NCI-H1092 (cell line): ENCODE measurements at places on chromosomes 1 and 21.

- no peak for DNase-seq
Observed at GRCh38 chr1:46543382-46543760, 8.1 kb downstream of the KNCN start.

- DNase-seq: no peak
Observed at GRCh38 chr1:48082271-48082962, 85.2 kb upstream of the TRABD2B start.

GRCh38 chr1:42453386-42453785 lies 2.4 kb downstream of the ZMYND12 start:
- DNase-seq: no peak

DNA sequence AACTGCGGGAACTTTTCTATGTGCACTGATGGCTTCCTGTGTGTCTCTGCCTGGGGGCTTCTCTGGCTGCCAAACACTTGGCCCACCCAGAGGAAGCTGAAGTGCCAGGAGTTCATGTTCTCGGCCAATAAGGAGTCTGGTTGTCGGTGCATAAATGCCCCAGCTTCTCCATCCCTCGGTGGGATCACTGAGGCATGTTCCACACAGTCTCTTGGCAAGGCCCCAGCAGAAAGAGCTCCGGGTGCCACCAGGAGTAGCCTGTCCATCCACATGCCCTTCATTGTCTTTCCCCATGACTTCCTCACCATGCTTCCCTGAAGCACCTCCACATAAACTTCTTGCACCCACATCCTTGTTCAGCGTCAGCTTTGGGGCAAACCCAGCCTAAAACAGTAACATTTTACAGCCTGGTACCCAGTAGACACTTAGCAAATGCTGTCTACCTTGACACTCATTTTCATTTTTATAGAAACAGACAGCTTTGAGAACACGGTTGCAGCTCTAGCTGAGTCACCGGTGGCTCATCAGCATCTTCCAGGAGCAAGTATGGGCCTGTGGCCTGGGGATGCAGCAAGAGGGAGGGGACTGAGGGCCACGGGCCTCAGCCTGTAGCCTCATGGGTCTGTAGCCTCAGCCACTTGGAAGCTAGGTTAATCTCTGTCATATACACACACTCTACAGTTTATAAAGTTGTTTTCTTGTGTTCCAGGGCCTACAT lies 14.8 kb upstream of the CDCP2 start:
- DNase-seq: no peak

DNA sequence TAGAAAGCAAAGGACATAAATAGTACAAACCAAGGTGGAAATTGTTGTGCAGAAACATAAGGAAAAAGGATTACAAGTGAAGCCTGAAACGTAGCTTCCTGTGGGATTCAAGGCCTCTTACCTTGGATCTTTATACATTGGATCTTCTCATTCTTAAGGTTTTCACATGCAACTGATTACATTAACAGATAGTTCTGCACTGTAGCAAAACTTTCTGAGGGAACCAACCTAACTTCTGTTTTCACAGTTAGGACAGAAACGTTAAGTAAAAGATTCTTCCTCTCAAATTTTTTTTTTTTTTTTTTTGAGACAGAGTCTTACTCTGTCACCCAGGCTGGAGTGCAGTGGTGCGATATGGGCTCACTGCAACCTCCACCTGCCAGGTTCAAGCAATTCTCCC lies 7.8 kb upstream of the TM2D1 start:
- DNase-seq: no peak

GRCh38 chr21:29033871-29034270 lies 9.4 kb downstream of the USP16 start:
- DNase-seq: no peak

- DNase-seq: no peak
Observed at GRCh38 chr1:242425232-242425631, 99.3 kb downstream of the PLD5 start.

GRCh38 chr1:200442537-200443156 lies 32.8 kb upstream of the ZNF281 start:
- no peak for DNase-seq

DNA sequence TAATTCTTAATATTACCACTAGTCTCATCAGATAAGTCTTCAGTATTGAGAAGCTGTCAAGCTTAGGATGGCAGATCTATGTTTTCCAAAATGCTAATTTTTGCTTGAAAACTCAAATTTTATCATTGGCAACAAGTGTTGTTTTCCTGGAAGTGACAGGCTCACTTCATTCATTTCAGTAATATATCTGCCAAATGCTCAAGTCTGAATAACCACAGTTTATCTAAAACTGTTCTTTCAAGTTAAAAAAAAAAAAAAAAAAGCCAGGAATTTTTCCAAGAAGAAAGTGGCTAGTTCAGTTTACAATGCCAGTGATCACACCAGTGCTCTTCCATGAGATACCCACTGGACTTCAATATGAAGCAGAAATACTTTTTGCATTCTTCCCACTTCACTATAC lies 20.6 kb downstream of the SMYD2 start:
- DNase-seq: no peak

DNA sequence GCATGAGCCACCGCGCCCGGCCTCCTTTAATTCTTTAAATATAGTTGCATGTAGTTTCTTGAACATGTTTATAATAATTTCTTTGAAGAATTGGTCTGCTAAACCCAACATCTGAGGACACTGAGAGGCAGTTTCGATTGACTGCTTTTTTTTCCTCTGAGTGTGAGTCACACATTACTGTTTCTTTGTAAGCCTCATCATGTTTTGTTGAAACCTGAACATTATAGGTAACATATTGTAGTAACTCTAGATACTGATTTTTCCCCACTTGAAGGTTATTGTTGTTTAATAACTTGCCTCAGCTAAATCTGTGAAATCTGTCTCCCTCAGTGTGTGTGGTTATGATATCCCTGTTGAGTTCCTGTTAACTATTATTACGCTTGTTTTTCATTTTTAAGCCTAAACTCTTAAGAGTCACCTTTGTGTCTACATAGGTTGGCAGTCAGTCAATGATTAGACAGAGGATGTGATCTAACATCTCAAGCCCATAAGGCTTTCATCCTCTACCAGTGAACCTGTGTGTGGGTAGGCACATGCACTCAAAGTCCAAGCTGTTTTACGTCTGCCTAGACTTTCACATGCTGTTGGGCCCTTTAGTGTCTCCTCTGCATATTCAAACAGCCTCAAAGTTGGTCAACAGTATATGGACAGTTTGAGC lies 155.5 kb downstream of the KCNH1 start:
- DNase-seq: no peak

DNA sequence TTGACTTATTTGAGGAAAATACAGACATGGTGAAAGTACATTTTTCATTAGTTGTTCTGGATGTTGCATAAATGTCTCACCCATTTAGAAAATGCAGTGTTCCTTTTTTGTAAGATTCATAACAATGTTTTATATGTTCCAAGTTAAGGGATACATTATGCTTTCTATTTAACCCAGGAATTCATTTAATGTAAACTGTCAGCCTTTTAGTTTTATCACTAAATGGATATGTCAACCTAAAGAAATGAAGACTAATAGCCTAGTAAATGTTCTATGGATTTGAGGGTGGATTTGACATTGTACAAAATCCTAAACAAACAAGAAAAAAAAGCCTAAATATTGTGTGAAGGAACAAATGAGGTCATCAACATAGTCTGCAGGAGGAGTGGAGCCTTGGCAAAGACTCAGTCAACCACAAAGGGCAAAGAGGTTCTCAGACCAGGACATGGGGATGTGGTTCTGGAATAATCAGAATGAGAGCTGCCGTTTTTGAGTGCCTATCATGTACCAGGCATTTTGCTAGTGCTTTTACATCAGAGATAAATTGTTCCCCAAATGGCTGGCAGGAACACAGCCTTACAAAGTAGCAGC lies 8.8 kb upstream of the INSL5 start:
- no peak for DNase-seq

GRCh38 chr1:44346184-44346583 lies 8.9 kb downstream of the ERI3 start:
- no peak for DNase-seq

GRCh38 chr1:149916193-149916897 lies 1.3 kb downstream of the SV2A start:
- no peak for DNase-seq

GRCh38 chr1:37795340-37796125 lies 1.9 kb downstream of the MANEAL start:
- DNase-seq: no peak

DNA sequence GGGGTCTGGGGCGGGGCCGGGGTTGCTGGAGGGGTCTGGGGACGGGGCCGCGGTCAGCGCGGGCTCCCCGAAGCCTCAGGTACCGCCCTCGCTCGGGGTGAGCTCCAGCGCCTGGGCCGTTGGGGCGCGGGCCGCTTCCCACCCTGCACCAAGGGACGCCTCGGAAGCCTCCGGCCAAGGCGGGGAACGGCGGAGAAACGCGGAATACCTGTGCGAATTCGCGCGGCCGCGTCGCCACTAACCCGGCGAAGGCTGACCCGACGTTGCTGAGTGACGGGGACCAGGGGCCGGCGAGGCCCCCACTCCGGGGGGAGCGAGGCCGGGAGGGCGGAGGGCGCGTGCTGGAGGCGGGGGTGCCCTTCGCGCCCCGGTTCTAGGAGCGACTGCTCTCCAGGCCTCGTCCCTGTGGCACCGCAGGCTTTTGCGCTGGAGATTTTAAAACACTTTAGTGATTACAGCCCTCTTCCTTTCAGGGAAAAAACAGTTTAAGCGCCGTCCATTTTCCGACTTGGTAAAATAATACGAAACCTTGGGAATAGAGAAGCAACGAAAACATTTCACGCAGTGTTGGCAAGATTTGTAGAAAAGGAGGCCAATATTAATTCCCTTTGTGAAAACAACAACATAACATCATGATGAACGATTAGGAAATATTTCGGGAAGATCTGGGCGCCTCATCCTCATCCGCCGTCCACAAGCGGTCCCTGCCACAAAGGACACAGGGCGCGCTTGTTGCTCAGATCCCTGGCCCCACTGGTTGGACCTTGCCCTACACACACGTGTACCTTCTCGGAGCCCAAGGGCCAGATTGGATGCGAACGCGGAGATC lies 971 bp upstream of the GNG4 start:
- peak; percentile 58 for DNase-seq

DNA sequence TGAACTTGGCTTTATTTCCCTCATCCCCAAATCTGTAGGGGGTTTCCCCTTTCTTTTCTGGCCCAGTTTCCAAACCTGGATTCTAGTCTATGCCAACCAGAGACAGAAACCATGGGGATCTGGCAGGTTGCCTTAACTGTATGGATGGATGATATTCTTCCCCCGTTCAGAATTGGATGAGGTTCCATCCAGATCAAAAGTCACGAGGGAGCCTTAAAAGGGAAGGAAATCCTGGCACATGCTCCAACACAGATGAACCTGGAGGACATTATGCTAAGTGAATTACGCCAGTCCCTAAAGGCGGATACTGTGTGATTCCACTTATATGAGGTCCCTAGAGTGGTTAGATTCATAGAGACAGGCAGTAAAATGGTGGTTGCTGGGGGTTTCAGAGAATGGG lies 124.4 kb downstream of the HUNK start:
- DNase-seq: peak; percentile 81

GRCh38 chr21:29025328-29025713 lies 853 bp downstream of the USP16 start:
- no peak for DNase-seq

GRCh38 chr1:111571987-111572386 lies 47.6 kb upstream of the RAP1A start:
- no peak for DNase-seq

GRCh38 chr1:94949681-94950661 lies 23.1 kb upstream of the CNN3 start:
- peak; percentile 80 for DNase-seq

DNA sequence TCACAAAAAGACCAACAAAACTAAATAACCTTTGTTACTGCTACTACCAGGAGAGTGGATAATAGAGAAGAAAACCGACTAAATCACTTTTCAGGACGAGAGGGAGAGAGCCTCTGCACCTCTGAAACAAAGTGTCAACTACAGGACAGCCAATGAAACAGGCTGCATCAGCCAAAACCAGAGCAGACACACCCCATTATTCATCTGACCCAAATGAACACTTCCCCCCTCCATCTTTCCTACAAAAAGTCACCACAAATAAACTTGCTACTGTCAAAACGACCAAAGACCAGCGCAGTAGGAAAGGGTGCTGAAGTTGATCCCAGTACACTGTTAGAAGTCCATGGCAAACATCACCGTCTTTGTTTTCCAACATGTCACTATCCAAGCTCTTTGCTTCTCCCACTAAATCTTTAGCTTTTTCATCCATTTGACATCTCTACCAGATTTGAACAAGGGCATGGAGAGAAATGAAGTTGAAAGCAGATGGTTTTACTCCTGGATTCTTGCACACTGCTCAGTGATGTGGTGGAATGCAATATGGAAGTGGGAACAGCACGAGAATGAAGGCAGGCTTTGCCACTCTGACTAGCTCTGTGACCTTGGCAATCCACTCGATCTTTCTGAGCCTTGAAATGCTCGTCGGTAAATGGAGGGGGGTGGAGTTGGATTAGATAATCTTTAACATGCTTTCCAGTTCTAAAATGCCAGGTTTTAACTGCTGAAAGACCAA lies 20.5 kb downstream of the DSTYK start:
- no peak for DNase-seq

DNA sequence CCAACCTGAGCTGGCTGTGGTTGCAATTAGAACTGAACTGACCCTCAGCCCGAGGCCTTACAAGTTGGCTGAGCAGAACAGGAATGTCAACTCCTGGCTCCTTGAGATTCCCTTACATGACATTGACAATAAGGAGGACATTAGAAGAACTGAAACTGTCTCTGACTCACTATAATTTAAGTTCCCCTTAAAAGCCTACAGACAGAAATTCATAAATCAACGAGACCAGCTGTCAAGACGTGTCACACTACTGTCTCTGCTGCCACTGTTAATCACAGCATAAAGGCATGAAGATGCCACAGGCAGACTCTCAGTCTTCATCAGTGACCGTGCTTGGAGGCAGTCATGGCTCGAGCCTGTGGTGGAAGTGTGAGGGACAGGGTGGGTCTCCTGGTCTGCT lies 168.8 kb downstream of the GABPA start:
- DNase-seq: no peak

- DNase-seq: peak; percentile 21
Observed at GRCh38 chr1:220775240-220775853, 11.4 kb upstream of the MTARC1 start.

- no peak for DNase-seq
Observed at GRCh38 chr1:40396420-40396819, 22.9 kb downstream of the SMAP2 start.

GRCh38 chr1:225987491-225988316 lies 11.4 kb downstream of the SDE2 start:
- no peak for DNase-seq

DNA sequence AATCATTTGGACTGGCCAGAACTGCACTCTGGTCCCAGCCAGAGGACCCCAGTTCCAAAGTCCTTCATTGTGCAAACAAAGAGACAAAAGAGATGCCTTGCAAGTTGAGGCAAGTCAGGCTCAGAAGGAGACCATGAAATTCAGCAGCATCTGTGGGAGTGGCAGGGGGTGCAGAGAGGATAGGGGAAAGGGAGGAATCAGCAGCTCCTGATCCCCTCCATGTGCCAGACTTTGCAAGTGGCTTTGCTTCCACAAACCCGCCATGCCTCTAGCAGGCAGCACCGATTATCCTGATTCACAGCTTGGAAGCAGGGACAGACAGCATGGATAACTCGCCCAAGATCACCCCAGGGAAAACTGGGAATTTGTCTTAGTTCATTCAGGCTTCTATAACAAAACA lies 2.1 kb upstream of the CAPN9 start:
- no peak for DNase-seq

GRCh38 chr21:26709090-26709489 lies 136.0 kb upstream of the CYYR1 start:
- DNase-seq: no peak
